CD4-positive, alpha-beta T cell treated with Interleukin-6 at 100 ng/mL for 8 hours (primary cell): ENCODE measurements at places on chromosomes 16 and 17.

DNA sequence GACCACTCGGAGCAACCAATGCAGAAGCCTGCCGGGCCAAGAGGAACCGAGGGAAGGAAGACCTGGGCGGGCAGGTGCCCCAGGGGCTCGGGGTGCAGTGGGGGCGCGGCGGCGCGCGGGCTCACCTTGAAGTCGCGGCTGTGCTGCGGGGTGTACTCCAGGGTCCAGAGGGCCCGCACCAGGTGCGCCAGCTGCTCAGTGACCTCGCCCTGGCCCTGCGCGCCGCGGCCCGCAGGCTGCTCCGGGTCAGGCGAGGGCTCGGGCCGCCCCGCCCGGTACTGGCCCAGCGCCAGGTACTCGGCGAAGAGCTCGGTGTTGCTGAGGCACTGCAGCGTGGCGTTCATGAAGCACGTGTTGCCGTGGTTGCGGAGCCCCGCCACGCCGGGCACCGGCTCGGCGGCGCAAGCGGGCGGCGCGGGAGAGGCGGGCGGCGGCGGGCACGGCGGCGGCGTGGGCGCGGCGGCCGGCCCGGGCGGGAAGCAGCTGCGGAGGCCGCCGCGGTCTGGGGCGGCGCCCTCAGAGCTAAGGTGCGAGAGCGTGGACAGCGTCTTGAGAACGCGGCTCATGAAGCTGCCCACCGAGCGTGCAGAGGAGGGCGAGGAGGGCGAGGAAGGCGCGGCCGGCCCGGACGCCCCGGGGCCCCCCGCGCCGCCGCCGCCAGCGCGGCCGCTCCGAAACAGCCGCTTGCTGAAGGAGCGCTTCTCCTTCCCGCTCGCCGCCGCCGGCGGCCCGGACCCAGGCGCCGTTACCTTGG is 562 bp downstream of the USP31 start:
- DNase-seq, result peak; percentile 29

DNA sequence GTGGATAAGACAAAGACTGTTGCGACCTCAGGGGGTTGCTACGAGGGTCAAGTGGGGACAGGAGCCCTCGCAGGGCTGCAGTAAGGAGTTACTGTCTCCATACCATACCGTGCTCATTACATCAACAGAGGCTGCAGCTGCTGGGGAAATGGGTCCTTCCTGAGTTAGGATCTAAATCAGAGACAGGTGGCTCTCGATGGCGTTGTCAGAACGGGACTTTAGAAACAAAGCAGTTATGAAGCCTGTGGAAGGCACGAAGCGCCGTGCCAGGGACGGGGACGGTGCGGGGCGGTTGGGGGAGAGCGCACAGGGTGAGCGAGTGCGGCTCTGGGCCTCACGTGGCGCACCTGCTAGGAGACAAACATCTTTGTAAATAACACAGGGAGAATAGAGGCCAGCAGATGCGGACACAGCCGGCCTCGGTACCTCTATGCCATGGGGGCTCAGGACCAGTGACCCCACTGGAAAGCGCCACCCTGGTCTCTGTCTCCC is 34.4 kb downstream of the ZCCHC14 start:
- no peak for DNase-seq

GRCh38 chr16:81283044-81283443 is 31.7 kb upstream of the GAN start:
- no peak for DNase-seq

- no peak for DNase-seq
These were observed 5.7 kb upstream of the SDR42E1 start for GRCh38 chr16:82016964-82017363.

GRCh38 chr16:57262841-57263540 is 17.9 kb downstream of the ARL2BP start:
- DNase-seq, result no peak

GRCh38 chr17:59151591-59151990 is 3.4 kb downstream of the SKA2 start:
- DNase-seq, result no peak

DNA sequence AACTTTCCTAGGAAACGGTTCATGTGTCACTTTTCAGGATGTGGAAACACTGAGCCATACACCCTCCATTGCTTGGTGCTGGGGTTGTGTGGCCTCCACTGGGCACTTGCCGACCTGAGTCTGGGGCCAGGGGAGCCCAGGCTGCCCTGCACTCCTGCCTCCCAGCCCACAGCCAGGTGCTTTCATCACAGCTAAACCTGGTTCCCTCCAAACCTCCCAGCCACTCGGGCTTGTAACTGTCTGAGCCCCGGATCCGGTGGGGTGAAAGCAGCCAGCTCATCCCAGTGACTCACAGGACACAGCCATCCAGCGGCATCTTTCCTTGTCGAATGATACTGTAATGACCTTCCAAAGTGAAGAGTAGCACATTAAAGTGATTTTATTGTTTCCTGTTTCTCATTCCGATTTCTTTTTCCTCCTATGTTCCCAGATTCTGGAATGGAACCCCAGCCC is 19.8 kb downstream of the CARHSP1 start:
- no peak for DNase-seq

DNA sequence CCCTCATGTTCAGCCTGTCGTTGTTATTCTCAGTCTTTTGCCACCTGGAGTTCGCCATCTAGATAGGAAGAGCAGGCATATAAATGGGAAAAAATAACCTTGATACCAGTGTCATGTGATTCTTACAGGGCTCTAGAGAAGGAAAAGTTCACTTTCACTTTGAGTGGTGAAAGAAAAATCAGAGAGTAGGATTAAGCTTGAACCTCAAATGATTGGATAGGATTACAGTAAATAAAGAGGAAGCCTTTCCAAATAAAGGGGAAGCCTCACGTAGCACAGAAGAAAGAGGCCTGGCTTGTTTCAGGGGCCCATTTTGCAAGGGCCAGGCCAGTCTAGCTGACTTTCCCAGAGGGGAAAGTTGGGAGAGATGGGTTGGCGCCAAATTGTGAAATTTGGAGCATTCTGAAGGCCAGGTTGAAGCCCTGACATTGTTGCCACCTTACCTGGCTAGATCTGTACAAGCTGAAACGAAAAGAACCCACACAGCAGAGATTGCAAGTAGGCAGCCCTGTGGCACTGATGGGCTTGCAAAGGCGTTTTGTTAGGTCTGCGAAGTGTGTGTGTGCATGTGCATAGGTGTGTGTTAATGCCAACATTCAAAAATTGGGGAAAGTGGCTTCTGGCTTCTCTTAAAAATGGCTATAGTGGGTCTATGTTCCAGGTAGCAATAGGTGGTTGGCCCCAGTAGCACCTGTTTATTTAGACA is 38.8 kb downstream of the TMC6 start:
- DNase-seq, result no peak

GRCh38 chr17:39735882-39736281 is 1.9 kb upstream of the GRB7 start:
- no peak for DNase-seq

- DNase-seq, result no peak
These were observed 1103.5 kb upstream of the RBFOX1 start for GRCh38 chr16:6229186-6229585.

DNA sequence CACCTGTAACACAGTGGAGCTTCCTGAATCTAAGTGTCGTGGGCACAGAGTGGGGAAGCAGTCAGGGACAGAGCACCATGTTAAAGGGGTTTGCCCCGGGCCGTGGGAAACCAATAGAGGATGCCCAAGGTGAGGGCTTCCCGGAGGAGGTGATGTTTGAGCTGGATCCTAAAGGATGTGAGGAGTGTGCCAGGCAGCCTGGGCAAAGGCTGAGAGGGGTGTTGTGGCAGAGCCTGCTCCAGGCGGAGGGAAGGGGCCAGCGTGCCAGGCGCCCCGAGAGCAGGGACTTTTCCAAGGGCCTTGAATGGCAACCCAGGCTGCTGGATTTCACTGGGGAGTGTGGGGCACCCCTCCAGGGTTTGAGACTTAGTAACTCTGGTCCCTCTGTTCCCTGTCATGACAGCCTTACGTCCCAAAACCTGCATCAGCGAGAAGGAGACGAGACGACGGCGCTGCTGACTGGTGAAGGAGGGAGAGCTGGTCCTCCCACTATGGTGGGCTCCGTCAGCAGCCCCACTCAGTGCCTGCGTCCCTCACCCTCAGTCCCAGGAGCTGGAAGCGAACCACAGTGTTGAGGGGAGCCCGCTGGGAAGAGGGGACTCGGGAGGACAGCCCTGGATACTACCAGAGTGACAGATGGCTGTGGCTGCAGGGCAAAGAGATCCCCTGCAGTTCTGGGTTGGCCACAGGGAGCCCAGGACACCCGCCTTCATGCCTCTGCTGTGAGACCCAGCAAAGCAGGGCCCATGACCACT is 228.4 kb downstream of the KATNIP start:
- no peak for DNase-seq
